ENCODE measurements at places on chromosomes 16 and 17.

DNA sequence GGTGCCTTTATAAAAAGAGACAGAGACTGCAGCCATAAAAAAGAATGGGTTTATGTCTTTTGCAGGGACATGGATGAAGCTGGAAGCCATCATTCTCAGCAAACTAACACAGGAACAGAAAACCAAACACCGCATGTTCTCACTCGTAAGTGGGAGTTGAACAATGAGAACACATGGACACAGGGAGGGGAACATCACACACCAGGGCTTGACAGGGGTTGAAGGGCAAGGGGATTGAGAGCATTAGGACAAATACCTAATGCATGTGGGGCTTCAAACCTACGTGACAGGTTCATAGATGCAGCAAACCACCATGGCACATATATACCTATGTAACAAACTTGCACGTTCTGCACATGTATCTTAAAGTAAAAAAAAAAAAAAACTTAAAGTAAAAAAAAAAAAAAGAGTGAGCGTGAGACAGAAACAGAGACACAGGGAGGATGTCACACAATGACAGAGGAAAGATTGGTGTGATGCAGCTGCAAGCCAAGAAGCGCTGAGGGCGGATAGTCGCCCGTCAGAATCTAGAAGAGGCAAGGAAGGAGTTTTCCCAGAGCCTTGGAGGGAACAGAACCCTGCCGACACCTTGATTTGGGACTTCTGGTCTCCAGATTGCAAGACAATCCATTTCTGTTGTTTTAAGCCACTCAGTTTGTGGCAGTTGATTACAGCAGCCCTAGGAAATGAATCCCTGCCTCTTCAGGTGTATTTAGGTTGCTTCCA is 27.4 kb upstream of the TNS4 start:
- no peak for DNase-seq

GRCh38 chr16:66511602-66512271 is 38.2 kb downstream of the TK2 start:
- DNase-seq: no peak

- DNase-seq: no peak
Measured at GRCh38 chr17:8430966-8431365, 4.7 kb upstream of the NDEL1 start.

DNA sequence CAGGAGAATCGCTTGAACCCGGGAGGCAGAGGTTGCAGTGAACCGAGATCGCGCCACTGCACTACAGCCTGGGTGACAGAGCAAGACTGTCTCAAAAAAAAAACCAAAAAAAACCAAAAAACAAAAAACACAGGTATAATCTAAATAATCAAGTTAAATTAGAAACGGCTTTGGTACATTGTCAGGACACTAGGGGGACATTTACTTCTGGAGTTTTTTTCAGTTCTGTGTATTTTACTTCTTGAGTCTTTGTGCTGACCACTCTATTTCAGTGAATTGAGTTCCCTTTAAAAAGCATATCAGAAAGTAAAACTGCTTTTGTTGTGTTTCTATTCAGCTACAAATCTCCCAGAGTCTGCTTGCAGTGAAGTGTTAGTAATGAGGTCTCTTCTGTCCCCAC is 36.3 kb downstream of the DHRS7B start:
- DNase-seq: no peak

DNA sequence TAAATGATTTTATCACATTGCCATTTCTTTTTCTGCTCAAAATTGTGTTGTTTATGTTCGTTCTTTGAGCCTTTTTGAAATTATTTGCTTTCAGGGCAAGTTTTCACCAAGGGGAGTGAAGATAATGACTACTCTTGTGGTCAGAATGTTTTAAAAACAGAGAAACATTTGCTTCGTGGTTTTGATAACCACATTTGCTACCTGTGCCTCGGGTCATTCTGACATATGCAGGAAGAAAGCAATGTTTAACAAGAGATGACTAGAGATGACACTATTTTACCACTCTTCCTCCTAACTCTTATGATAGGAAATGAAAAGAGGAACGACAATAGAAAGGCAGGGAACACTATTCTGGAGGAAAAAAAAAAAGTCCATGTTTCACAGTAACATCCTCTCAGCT is 1496.5 kb upstream of the GOT2 start:
- DNase-seq: no peak

GRCh38 chr16:21987498-21987897 is 13.4 kb downstream of the PDZD9 start:
- DNase-seq: no peak

GRCh38 chr16:11797957-11798299 is 870 bp upstream of the ZC3H7A start:
- no peak for DNase-seq

DNA sequence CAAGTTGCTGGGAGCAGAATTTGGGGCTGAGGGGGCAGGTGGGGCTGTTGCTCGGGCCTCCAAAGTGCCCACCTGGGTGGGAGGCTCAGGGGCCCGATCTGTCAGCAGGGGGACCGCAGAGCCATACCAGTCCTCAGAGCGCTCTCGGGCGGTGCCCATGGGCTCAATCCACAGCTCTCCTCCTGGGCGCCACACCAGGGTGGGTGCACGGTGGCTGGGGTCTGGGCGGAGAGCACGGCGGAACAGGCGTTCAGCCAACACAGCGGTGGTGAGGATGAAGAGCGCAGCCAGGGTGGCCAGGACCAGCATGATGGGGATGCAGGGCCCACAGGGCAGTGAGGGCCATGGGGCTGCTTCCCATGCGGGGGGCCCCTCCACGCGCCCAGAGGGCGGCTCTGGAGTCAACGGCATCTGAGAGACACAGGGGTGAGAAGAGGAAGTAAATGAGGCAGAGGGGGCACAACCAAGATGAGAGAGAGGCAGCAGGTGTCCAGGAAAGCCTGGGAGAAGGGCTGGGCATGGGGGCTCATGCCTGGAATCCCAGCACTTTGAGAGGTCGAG is 1.2 kb downstream of the C16orf54 start:
- no peak for DNase-seq

- no peak for DNase-seq
Measured at GRCh38 chr16:79282806-79283205, 317.7 kb downstream of the MAF start.

- DNase-seq: no peak
Measured at GRCh38 chr16:9138021-9138680, 46.7 kb downstream of the HAPSTR1 start.

DNA sequence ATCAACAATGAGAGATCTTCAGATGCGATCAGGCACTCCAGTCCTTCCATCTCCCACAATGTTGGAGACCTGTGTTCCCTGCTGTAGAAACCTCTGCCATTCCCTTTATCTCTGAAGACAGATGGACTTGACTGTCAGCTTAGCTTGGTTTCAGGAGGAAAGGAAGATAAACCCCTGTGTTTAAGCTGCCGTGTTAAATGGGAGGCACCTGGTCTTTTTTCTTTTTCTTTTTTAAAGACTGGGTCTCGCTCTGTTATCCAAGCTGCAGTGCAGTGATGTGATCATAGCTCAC is 63.1 kb downstream of the USP22 start:
- DNase-seq: no peak

DNA sequence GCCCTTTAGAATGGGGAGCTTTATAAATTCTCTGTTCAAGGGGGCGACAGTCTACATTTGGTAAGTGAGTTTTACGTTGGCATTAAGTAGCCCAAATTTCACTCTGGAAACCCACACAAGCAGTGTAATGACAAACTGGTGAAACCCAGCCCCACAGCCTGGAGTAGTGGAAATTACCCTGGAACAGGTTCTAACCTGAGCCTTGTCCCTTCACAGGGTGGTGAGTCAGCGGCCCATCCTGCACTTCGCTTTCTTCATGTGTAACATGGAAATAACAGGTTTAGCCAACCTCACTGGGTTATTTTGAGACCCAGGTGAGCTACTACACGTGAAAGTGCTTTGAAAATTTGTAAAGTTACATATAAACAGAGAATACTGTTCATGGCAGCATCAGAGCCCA is 3.5 kb upstream of the TLCD3A start:
- no peak for DNase-seq

DNA sequence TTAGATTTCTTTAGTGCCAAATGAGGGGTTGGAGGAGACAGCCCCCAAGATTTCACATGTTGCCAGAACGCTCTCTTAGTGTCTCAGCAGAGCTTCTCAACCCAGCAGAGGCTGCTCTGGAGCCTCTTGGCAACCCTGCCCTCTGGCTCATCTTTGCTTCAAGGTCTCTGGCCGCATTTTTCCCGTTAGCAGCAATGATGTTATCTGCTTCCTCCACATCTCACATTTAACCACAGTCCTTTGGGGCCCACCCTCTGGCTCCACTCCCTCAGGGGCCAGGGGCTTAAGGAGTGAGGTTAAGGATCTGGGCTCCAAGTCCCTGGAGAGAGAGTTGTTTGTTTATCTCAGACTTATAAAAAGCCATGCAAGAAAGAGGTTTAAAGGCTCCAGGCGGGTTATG is 3.3 kb upstream of the XYLT1 start:
- no peak for DNase-seq

DNA sequence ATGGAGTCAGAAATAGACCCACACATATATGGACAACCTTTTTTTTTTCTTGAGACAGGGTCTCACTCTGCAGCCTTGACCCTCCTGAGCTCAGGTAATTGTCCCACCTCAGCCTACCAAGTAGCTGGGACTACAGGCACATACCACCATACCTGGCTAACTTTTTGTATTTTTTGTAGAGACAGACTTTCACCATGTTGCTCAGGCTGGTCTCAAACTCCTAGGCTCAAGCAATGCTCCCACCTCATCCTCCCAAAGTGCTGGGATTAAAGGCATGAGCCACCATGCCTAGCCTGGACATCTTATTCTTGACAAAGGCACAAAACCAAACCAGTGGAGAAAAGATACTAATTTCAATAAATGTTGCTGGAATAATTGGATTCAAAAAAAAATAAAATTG is 14.7 kb upstream of the NACA2 start:
- no peak for DNase-seq

DNA sequence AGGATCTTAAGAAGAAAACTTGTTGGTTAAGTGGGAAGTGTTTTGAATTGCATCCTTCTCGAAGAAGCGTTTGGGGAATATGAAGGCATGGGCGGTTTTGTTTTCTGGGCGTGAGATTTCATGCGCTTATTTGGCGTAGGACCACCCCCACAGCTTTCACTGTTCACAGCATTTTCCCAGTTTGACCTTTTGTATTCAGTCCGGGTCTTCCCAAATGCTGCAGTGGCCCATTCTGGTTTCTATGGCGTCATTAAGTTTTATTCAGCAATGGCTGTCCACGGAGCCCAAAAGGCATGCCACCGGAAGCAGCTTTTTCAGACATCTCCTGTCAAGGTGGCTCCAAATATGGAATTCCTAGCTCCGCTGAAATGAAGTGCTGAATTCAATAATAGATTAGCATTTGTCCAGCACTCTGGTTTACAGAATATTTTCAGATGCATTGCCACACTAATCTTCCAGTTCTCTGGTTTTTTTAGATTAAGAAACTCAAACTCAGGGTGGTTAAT is 90.6 kb upstream of the FBXO47 start:
- no peak for DNase-seq

GRCh38 chr17:48735062-48735351 is 6.5 kb upstream of the HOXB13 start:
- no peak for DNase-seq

GRCh38 chr16:85728879-85729278 is 22.0 kb downstream of the C16orf74 start:
- no peak for DNase-seq

DNA sequence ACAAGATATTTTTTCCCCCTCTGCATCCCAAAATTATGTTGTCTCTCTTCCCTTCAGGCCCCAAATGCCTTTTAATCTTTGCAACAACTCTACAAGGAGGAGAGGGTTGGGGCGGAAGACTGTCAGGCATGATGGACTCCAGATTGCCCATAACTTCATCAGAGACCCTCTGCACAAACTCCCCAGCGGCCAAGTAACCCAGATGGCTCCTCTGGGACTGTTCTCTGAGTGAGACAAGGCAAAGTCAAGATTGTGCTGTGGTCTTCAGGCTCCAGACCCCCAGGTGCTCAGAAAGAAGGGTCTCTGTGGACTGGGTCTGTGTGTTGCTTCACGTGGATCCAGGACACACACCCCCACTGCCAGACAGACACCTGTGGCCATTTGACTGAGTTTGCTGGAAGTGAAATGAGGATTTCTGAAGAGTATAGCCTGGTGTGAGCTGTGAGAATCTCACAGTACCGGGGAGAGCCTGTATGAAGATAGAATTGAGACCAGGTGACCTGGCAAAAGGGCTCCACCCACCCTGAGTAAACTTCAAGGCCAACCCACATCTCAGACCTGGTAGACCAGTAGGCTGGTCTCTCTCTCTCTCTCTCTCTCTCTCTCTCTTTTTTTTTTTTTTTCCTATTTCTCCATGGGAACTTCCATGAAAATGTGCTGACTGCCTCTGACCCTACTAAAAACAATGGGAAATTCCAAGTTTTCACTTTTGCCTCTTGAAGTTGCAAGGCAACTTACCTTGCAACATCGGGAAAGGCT is 354.1 kb downstream of the SOX9 start:
- no peak for DNase-seq

GRCh38 chr17:78783711-78784324 is 1.7 kb upstream of the CYTH1 start:
- DNase-seq: no peak

GRCh38 chr17:73324711-73325526 is 13.1 kb upstream of the CDC42EP4 start:
- DNase-seq: no peak

DNA sequence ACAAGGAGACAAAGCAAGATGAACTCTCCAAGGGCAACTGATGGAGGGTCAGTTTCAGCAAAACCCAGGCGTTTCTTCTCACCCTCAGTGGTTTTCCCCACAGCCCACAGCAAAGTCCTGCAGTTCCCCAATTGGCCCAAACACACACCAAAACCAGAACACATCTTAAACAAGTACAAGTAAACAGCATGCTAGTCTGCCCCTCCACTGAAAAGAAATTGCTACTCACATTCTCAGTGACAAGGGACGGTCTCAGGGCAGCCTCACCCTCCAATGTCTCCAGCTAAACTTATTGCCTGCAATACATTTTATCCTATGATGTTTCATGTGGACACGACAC is 300.6 kb upstream of the IRX3 start:
- no peak for DNase-seq

GRCh38 chr17:66777689-66778225 is 57.2 kb upstream of the CACNG5 start:
- DNase-seq: no peak

- DNase-seq: no peak
Measured at GRCh38 chr17:45414990-45415881, 17.4 kb downstream of the ARHGAP27 start.

- DNase-seq: no peak
Measured at GRCh38 chr16:24673155-24673554, 56.3 kb upstream of the TNRC6A start.

- DNase-seq: no peak
Measured at GRCh38 chr17:56284482-56284881, 131.2 kb downstream of the ANKFN1 start.

- DNase-seq: no peak
Measured at GRCh38 chr17:15309793-15310192, 31.6 kb downstream of the TEKT3 start.

GRCh38 chr17:79159926-79160325 is 85.3 kb downstream of the ENGASE start:
- no peak for DNase-seq

- no peak for DNase-seq
Measured at GRCh38 chr17:65311261-65311660, 174.1 kb downstream of the RGS9 start.

- DNase-seq: no peak
Measured at GRCh38 chr16:19991614-19992013, 82.1 kb downstream of the GPR139 start.
